ENCODE measurements at places on chromosomes 2 and 18.

DNA sequence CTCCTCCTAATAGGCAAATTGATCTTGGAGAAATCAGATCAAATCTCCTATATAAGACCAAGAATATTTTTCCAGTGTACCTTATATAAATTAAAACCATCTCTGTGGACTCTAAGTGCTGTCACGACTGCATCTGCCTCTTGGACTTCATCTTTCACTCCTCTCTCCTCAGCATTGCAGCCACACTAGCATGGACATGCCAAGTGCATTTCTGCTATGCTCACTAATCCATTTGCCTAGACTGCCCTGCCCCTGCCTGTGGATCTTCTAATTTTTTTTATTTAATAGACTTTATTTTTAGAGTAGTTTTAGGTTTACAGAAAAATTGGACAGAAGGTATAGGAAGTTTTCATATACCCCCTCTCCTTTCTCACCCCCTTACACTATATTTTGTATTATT is 146.7 kb upstream of the VWC2L start:
- DNase-seq: no peak

DNA sequence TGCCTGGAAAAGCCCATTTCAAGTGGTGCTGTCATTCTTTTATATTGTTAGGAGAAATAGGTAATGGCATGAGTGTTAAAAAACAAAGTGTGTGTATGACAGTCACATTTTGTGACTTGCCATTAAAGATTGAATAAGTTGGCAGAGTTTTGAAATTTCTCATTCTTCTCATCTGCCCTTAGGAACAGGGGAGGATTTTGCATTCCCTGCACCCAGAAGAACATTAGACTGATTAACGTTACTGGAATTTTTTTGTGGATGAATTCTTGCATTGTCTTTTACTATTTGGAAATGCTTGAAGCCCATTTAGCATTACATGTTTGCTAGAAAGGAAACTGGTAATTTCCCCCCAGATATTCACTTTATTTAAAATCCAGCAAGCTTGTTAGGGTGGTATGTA is 162.2 kb downstream of the BABAM2 start:
- DNase-seq: no peak

DNA sequence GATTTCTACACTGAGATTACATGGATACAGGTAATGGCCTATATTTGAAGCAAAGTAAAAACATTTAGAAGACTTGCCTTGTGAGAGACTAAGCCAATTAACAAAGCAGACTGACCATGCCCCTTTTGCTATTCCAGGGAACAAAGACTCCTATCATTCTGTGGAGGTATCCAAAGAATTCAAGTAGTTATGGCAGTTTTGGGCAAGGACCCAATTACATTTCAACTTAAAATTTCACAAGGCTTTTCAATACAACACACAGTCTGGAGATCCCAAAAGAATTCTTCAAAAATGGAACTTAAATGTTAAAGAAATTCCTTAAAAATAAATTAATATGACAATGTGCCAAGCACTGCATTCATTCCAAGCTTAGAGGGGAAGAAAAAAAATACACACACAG is 109.2 kb upstream of the CHRNA1 start:
- DNase-seq: no peak

DNA sequence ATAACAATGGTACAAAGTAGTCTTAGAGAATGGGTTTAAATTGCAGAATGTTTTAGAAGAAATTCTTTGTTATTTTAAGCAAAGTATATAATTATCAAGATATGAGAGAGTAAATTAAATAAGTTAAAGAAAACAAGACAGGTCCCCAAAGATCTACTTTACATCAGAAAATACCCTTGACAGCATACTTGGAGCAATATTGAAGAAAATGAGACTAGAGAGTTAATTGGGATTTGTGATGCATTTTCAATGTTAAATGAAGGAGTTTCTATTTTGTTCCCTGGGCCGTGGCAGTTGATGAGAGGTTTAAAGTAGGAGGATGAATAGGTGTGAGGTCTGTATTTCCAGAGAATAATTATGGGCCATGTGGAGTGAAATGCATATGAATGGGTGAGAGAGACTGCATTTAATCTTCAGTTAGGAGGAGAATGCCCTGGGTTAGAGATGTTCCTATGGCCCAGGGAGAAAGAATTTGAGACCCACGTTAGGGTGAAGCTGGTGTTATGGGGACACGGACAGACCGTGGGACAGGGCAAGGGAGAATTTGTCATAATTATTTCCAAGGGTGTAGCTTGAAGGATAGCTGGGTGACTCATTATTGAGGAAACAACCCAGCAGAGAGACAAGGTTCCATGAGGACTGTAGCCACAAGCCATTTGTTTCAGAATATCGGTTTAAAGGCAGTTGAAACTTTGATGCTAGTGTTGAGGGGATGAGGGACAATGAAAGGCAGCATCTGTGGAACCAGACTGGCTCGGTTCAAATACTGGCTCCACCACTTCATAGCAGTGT is 22.7 kb downstream of the MGAT5 start:
- DNase-seq: no peak

DNA sequence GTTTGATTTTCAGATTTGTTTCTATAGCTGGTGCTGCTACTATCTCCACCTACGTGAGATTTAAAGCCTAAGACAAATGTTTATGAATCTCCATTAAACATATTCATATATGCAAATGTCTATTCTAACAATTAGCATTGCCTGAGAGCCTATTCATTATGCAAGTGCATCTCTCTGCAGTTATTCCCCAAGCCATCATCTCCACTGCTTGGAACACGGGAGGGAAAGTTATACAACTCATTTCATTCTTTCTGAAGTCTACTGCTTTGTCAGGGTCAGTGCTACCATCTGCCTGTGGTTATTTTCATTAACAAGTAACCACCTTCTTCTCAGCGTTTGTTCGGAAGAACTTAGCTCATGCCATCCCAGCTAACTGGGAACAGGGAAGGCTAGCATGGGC is 188.8 kb upstream of the REV1 start:
- DNase-seq: no peak

- DNase-seq: no peak
Observed at GRCh38 chr18:36889742-36890141, 60.8 kb downstream of the KIAA1328 start.

DNA sequence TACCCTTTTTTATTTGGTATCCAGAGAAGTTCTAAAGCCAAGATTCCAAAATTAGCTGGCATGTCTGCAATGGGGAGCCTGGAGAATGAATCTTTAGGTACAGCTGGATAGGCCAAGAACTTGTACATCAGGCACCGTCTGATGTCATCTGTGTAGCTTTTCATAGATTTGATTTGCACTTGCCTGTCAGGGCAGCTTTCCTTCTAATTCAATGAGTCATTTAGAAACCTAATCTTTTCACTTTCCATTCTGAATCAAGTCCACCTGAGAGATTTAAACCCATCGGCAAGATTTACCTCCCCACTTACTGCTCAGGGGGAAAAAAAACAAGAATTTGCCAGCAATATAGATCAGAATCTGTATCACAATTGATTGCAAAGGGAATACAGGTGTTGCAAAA is 60.9 kb upstream of the ACAA2 start:
- no peak for DNase-seq

GRCh38 chr2:61017556-61018317 is at the start of the genes PEX13 and PUS10:
PEX13 (plus strand) TSS chr2:61017720; CDS start chr2:61017760, 40 bp downstream.
PUS10 (minus strand) TSS chr2:61018255; CDS start chr2:61011890, 6,365 bp downstream.
- DNase-seq: peak; percentile 89

- DNase-seq: no peak
Observed at GRCh38 chr18:50651334-50651733, 91.4 kb downstream of the MAPK4 start.

DNA sequence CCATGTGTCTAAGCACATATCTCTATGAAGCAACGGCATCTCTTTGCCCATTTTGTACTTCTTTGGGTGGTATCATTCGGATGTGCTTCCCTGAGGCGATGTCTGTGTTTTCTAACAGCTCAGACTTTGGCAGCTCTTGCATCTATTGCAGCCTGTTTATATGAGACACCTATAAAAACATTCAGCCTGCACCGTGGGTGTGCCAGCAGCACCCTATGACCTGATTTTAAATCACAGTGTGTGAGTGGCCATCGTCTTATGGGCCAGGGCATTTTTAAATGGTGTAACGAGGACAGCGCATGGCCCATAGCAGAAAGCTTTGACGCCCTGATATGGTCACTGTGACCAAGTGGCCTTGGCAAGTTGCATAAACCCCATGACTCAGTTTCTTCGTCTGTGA is 12.9 kb downstream of the NPAS2 start:
- DNase-seq: no peak

DNA sequence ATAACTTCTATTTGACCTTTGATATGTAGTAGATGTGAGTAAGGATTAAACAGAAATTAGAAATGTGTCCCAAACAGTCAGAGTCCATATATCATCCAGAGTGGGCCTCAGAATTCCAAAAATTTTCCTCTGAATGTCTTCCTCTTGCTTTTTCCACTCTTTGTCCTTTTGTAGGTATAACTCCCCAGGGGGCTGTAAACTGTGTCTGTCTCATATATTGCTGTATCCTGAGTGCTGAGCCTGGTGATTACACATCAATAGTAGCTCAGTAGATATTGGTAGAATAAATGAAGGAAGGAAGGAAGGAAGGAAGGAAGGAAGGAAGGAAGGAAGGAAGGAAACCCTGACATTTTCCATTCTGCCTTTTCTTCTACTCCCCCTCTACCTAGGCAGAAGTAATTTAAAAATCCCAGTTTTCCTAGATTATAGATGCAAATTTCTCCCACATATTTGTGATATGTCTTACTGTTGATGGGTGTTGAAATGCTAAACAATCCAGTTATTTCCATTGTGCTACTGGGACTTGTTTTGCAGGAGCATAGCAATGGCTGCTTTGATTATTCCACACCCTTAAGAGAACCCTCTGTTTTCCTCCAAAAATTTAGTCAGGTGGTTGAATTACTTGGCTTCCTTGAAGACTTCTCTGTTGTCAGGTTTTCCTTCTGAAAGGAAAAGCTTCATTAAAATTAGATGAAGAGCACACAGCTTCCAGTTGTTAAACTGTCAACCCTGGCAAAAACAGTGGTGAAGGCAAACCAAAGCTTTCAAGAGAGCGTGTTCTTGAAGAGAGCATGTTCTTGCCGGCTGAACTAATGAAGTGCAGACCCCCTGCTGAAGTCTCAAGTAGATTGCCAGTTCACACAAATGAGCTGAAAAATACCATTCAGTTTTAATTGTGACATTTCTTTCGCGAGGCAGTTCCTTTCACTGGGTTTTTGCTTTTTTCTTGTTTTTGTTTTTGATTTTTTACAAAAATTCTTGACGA is 147.8 kb downstream of the KCNE4 start:
- DNase-seq: no peak

DNA sequence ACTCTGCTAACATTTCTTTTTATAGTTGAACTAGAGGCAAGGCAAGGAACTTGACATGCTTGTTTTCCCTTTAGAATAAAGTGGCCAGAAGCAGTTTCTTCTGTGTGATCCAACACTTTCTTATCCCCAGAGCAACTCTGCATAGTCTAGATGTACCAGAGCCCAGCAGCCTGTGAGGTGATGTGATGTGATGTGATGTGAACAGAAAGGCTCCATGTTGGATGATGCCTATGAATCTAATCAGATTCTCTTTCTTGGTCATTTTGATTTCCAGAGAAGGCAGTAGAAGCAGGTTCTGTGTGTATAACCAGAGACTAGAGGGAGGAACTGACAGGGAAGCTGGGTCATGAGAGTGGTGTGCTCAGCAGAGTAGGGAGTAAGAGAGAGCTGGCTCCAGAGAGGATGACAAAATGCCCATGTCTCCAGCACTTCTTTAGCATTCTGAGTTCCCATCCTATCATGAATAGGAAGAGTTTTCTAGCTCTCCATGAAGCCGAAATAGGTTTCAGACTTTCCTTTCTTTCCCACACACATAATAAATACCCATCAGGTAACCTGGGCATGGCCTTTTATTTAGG is 31.0 kb upstream of the PTH2R start:
- no peak for DNase-seq

DNA sequence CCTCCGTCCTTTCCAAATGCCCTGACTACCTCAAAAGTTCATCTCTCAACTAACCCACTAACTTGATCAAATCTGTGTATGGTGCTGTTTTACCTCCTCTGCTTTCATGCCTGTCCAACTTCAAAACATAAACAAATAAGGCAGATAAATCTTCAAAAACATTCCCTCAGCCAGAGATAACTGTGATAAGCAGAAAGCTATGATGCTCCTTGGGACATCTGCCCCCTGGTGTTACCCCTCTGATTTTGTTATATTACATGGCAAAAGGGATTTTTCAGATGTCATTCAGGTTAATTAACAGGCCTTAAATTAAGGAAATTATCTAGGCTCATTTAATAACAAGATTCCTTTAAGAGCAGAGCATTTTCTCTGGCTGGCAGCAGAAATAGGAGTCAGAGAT is 810.8 kb upstream of the CHAC2 start:
- no peak for DNase-seq

GRCh38 chr2:232411901-232412629 is 5.4 kb downstream of the ALPG start:
- DNase-seq: no peak

DNA sequence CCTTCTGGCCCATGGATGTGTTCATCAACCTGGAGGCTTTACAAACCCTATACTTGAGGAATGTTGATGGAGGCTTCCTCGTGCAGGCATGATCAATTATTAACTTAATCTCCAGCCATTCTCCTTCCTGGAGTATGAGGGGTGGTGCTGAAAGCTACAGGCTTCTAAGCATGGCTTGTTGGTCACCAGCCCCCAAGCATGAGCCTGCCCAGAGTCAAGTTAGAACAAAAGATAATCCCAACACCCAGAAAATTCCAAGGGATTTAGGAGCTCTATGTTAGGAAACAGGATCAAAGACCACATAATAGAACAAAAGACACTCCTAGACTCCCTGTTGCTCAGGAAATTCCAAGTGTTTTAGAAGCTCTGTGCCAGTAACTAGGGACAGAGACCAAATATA is 63.1 kb downstream of the FAM171B start:
- DNase-seq: no peak

DNA sequence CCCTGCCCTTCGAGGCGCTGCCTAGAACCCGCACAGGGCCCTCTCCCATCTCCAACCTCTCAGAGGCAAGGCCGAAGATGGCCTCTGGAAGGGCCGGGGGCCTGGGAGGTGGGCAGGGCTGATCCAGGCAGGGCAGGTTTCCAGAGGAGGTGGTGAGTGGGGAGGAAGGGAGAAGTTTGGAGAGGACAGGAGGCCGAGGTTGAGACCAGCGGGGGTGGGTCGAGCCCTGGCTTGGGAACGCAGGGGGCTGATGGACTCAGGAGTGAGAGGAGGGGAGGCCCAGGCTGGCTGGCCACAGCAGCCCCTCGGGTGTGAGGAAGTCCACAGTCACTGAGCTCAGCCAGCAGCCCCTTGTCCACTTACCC is 10.5 kb downstream of the CAPN10 start:
- no peak for DNase-seq

DNA sequence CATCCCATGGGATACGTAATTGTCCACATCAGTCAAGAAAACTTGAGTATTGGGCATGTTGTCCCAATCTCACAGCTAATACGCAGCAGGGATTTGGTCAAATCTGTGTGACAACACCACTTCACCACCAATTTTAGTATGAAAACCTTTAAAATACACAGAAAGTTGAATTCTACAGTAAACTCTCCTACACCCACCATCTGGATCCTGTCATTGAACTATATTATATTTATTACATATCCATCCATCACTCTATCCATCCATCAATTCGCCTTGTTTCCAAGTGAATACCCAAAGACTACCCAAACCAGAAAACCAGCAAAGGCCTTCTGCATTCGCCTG is 846 bp upstream of the FKBP7 start:
- DNase-seq: no peak

GRCh38 chr2:161947406-161947805 is 126.6 kb downstream of the DPP4 start:
- DNase-seq: no peak

- no peak for DNase-seq
Observed at GRCh38 chr2:16050261-16050907, 110.0 kb downstream of the MYCN start.

All from D341Med (cell line).